ENCODE measurements at places on chromosomes 6 and 20. TPM values are rescaled to one million over a fixed set of nuclear protein-coding genes. Genes with fewer than 3 reads are reported as not detected.

DNA sequence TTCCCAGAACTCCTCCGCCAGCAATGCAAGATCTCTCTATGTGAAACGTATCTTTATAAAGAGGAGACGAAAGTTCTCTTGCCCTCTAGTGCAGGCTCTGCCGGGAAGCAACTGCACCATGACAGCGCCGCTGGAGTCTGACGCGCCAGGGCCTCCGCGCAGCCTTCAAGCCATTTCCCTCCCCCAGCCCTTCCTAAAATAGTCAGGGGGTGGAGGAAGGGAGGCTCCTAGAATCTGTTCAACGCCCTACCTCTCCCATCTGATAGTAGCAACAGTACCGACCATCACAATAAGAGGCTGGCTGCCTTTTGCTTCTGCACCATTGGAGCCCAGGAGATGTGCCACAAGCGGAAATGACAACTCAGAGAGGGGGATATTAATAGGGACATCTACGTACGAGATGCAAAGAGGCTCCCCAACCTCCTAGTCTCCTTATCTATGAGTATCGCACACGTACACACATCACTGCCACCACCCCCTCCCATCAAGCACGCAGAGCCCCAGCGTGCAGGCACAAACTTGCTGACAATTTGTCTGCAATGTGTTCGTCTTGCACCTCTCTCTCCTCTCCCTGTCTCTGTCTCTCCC is 1.0 kb downstream of the SYNE1 start:
- peak; percentile 59 for DNase-seq

GRCh38 chr20:25042531-25043498 is 15.1 kb downstream of the ACSS1 start:
- DNase-seq = peak; percentile 92

- DNase-seq = no peak
These were observed 5.5 kb downstream of the NT5DC1 start for GRCh38 chr6:116106146-116106545.

DNA sequence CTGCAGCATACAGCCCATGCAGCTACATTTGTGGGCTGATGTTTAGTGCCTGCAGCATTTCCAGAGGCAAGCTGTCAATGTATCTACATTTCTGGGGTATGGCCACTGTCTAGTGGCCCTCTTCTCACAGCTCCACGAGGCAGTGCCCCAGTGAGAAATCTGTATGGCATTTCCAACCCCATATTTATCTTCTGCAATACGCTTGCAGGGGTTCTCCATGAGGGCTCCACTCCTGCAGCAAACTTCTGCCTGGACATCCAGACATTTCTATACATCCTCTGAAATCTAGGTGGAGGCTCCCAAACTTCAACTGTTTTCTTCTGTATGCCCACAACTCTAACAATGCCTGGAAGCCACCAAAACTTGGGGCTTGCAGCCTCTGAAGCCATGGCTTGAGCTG is 502.3 kb downstream of the C6orf118 start:
- no peak for DNase-seq

DNA sequence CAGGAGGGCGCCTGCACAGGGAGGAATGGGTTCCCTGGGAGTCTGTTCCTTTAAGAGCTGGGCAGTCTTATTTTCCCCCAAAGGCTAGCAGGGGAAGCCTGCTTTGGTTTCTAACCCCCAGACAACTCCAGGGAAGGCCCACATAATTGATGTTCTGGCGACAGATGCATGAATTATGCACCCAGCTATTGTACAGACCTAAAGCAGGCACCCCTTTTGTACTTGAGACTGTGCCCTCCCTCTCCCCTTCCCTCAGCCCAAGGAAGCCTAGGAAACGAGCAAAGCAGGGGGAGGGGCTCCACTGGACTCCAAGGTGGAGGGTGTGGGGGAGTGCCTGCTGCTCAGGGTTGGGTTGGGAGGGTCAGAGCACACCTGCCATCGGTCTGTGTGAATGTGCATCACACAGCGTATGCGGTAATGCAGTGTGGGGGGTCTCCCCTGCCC is 102.1 kb downstream of the KCNB1 start:
- DNase-seq = no peak

GRCh38 chr6:31776989-31777666 is at the start of gene VWA7:
Gene VWA7, minus strand, starts transcription at chr6:31777328. Its CDS starts 549 bp downstream, at chr6:31776779.
- peak; percentile 89 for DNase-seq

The SLC22A7 gene
- total RNA-seq = not detected

The HLA-DOA gene
- total RNA-seq = 19.3 TPM
